ENCODE measurements at places on chromosomes 6 and 20. TPM values are rescaled to one million over a fixed set of nuclear protein-coding genes. Genes with fewer than 3 reads are reported as not detected.

PNLDC1 gene
- total RNA-seq: not detected

DNA sequence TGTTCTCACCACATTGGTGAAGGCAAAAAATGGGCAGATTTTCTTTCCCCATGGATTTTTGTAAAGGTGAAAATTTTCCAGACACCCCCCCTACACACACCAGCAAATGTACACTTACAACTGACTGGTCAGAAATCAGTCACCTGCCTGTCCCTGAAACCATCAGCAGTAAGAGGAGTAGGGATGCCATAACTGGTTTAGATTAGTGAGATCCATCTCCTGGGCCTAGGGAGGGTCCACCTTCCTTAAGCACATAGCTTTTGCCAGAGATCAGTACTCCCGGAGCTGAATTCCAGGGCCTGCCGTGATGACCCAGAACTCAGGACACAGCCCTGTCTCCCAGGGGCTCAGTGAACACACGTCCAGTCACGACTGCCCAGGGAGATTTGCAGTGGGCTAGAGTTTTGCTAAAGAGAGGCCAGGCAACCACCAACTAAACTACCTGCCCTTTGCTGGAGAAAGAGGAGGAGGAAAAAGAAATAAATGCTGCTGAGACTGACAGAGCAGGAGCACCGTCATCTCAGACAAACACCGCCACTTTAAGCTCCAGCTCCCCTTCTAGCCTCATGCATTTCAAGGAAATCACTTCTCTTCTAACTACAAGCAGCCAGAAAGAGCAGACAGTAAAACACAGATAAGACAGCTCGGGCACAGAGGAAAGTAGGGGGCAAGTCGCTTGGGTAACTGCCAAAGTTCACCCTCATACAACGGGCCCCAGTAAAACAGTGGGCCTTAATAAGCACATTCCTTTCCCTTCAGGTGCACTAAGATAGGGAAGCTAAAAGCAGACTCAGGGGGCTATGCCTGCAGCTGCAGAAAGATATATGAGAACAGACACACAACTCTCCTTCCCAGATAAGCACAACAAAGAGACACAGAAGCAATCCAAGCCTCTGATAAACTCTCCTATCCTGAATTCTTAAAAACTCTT is 82.6 kb upstream of the SPTLC3 start:
- H3K4me1 ChIP-seq: no peaks in the 10 kb centered on the region
- no peaks in the 10 kb centered on the region for H3K27me3 ChIP-seq
- no peak overlapping the region for H3K4me3 ChIP-seq
- no peaks in the 10 kb centered on the region for H3K36me3 ChIP-seq
- no peak for DNase-seq

SLA2 gene
- not detected for total RNA-seq

- peak overlapping the region; percentile 33 for H3K4me3 ChIP-seq
- H3K27ac ChIP-seq: no peak overlapping the region
- DNase-seq: peak; percentile 66
- no peaks in the 10 kb centered on the region for H3K36me3 ChIP-seq
These were observed 98.8 kb downstream of the ASXL1 start for GRCh38 chr20:32456869-32457478.

PTPRT gene
- not detected for total RNA-seq

- H3K36me3 ChIP-seq: no peaks in the 10 kb centered on the region
- DNase-seq: peak; percentile 32
- no peaks in the 10 kb centered on the region for H3K27me3 ChIP-seq
- H3K27ac ChIP-seq: peak overlapping the region; percentile 29
These were observed 14.6 kb downstream of the RPS6KA2 start for GRCh38 chr6:166612471-166612881.

- H3K27ac ChIP-seq: no peak overlapping the region
- no peaks in the 10 kb centered on the region for H3K27me3 ChIP-seq
- peak overlapping the region; percentile 4 for H3K4me3 ChIP-seq
- peaks cover 13% of the 10 kb centered on the region for H3K4me1 ChIP-seq
These were observed 2.8 kb downstream of the HECA start for GRCh38 chr6:139137706-139138105.

DNA sequence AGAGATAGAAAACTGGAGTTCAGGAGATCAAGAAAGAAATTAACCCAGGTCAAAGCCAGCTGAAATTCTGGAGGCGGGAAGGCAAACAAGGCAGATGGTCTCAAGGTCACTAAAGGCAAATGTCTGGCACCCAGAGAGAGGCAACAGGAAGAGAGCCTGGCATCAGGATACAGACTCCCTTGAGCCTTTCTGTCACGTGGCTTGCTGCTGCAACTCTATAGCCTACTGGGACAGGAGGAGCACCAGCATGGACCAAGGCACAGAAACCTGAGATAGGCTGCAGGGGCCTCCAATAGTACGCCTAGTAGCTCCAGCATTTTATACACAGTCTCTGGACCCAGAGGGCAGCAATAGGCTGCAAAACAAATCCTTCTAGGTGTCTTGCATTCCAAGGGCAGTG is 75.1 kb downstream of the SEL1L2 start:
- H3K27me3 ChIP-seq: no peaks in the 10 kb centered on the region
- H3K36me3 ChIP-seq: no peaks in the 10 kb centered on the region
- DNase-seq: no peak

- no peaks in the 10 kb centered on the region for H3K36me3 ChIP-seq
- no peaks in the 10 kb centered on the region for H3K27me3 ChIP-seq
- no peaks in the 10 kb centered on the region for H3K4me1 ChIP-seq
- no peak for DNase-seq
- no peak overlapping the region for H3K27ac ChIP-seq
These were observed 159.8 kb downstream of the AKAP7 start for GRCh38 chr6:131295081-131295480.

GRCh38 chr6:7154341-7155139 is 46.8 kb downstream of the RREB1 start:
- no peak overlapping the region for H3K4me3 ChIP-seq
- H3K36me3 ChIP-seq: no peaks in the 10 kb centered on the region
- H3K27me3 ChIP-seq: no peaks in the 10 kb centered on the region
- DNase-seq: no peak
- H3K27ac ChIP-seq: no peak overlapping the region
- no peaks in the 10 kb centered on the region for H3K4me1 ChIP-seq

Measured in uterus (tissue), 4 donors.